ENCODE measurements at places on chromosomes 5 and 9.
A peak's percentile ranks its signal among the peaks of the same experiment; 100 is the strongest.

- DNase-seq = no peak
Observed at GRCh38 chr5:6914347-6914746, 201.1 kb downstream of the TENT4A start.

GRCh38 chr9:128863647-128864046, 18.1 kb downstream of the KYAT1 start:
- peak; percentile 63 for DNase-seq

GRCh38 chr5:108303086-108303485, 78.8 kb downstream of the FBXL17 start:
- no peak for DNase-seq

- no peak for DNase-seq
Observed at GRCh38 chr9:71741926-71742648, 26.2 kb downstream of the CEMIP2 start.

- no peak for DNase-seq
Observed at GRCh38 chr5:75617736-75618352, 6.6 kb downstream of the ANKDD1B start.

DNA sequence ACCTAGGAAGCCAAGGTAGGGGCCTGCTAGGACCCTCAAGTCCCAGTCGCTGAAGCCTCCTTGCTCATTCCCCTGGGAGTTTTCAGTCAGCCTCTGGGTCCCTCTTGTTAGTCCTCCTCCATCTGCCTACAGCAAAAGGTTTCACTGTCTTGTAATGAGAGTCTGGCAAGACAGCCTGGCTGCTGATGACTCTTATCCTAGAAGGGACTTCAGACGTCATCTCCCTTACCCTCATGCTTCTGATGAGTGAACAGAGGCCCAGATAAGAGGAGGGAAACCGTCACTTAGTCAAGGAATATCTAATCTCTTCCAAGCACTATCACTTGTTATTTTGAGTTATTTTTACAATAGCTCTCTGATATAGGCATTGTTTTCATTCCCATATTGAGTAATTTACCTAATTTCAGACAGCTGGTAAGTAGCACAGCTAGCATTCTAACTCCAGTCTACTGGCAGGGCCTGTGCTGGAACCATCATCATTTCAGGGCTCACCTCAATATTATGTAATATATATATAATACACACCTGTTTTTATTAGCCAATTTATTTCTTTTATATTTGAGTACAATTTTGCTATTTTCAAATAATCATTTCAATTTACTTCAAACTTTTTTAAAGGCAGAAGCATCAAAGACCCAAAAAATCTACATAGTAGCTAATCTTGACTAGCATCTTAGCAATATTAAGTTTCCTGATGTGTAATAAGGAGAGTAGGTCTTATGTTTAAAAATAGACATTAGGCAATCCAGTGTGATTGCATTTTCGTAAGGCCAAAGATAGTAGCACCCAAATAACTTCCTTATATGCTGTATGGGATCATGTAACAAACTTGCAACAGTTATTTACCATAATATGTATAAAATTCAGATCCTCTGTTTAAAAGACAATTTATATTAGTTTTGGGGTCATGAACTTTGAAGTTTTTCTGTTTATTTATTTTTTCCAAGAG, 7.9 kb downstream of the CMYA5 start:
- peak; percentile 62 for DNase-seq

DNA sequence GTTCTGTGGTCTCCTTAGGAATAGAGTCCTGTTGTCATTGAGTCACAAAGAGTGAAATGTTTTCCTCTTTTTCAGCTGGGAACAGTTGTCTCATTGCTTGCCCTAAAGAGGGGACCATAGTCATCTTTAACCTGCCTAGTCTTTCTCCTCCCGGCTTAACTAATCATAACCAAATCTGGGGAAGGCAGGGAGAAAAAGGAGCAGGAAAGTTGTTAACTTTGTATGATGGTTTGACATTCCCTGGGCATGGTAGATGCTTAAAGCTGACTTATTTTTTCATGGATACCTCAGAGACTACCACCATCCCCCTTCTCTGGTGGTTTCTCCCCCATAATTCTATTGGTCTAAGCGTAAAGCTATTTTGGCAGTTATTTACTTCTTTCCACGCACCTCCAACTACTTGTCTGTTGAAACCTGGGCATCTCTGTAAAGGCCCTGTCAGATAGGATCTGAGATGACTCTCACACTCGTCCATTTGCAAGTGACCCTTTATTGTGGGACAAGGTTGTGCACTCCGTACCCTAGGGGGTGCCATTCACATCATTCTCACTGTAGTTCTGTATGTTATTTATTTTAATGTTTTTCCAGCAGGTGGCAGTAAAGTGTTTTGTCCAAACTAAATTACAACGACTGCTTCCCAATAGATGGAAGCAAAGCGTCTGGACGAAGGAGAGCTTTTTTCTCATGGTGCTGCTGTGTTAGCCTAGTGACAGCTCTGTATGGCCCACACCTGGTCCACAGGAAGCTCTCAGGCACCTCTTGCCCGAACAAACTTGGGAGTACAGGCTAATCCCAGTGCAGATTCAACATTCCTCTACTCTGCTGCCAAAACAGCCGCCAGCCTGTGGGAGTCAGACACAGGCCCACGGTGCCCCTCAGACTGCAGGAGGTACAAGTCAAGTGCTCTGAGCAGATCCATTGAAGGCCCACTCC, 3.0 kb upstream of the FAM13B start:
- DNase-seq = peak; percentile 94

GRCh38 chr5:176616511-176616910, 6.6 kb upstream of the GPRIN1 start:
- DNase-seq = no peak

GRCh38 chr5:135425641-135426040, 21.5 kb downstream of the DCANP1 start:
- DNase-seq = peak; percentile 96

DNA sequence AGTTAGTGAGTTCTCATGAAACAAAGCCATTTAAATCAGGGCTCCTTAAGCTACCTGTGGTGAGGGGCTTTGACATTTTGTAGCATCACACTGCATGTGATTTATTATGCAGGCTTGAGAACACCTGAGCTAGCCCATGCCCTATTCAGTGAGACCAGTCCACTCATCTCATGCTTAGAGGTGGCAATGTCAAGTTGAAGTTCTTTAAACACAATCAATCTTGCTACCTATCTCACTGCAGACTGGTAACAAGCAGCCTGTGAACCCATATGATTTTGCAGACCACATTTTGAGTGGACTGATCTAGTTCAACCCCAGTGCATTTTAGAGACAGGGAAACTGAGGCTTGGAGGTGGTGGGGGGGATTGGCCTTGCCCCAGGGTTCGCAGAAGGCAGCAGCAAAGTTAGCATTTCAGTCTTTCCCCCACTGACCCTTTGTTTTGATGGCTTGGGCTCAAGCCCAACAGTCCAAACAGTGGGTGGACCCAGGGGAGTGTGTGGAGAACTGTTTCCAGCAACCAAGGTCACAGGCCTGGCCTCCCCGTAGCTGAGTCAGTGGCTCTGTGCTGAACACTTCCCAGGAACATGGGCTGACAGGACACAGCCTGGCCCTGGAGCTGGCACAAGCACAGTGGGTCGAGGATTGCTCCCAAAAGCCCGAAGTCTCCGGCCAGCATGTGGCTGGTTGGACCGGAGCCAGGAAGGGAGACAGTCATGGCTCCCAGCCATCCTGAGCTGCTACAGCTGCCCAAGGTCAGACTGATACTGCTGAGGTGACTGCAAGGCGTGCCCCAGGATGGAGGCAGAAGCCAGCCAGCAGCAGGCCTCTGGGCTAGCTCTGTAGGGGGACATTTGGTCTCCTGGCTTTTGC, 95.3 kb downstream of the RGS3 start:
- no peak for DNase-seq

GRCh38 chr9:76353280-76353679, 40.9 kb downstream of the RFK start:
- DNase-seq = no peak

DNA sequence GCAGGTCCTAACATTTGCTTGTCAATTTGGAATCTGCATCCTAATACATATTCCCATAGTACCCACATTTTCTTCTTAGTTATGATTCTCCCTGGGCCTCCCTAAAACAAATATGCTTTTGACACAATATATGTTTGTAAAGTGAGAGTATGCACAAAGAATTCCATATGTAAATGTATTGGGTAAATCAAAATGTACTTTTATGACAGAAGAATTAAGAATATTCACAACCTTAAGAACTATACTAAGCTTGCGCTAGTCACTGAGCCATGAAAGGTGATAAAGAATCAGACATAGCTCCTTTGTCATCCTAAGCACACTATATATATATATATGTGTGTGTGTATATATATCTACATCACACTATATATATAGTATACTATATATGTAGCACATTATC, 438.5 kb downstream of the ACTL7B start:
- DNase-seq = no peak

- no peak for DNase-seq
Observed at GRCh38 chr9:122403381-122404000, 32.7 kb downstream of the PTGS1 start.

DNA sequence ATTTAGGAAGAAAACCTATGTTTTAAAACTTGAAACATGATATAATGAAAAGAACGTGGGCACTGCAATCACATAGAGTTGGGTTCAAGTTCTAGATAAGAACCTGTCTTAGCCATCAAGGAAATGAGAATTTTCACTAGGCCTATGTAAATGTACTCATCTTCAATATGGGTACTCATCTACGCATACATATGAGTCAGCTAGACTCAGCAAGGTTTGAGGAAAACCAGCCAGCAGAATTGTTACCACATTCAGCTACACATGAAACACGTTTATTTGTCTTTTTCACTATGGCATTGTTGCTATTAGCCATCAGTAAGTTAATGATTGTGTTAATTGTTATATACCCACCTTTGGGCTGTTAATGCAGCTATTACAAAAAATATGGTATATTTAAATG, 146.3 kb downstream of the CHSY3 start:
- DNase-seq = no peak

DNA sequence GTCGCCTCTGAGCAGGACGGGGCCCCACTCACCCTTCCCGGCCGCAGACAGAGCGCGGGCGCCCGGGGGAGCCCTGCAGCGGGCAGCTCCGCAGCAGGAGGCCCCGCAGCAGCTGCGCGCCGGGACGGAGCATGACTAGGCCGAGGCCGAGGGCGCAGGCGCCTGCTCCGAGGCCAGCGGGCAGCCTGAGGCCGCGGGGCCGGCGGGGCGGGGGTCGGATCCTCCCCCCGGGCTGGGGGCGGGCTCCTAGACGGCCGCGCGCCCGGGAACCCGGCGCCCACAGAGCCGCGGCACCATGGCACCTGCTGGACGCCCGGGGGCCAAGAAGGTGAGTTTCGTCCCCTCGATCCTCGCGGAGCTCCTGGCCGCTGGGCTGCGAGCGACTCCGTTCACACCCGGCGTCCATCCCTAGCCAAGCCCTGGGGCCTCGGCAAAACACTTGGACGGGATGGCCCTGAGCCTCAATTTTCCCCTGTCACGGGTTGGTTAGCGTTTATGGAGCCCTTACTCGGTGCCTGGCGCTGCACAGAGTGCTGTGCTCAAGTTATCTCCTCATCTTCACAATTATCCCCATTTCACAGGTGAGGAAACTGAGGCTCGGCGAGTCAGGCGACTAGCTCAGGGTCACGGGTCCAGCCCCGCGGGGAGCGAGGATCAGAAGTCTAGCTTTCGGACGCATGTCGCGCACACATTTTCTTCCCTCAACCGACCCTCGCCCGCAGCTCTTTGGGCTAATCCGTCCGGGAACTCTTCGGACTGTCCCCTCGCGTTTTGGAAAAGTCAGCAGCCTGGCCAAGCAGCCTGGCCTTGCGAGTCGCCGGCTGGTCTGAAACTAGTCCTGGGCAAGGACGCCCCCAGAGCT, at the start of the genes BHMT2 and DMGDH:
Gene BHMT2, plus strand, starts transcription at position 280 of the 862 bp plus-strand sequence. Its CDS starts 16 bp downstream, at position 296.
Gene DMGDH, minus strand, starts transcription at position 187 of the 862 bp plus-strand sequence. Its CDS starts 54 bp downstream, at position 133.
- DNase-seq = no peak

DNA sequence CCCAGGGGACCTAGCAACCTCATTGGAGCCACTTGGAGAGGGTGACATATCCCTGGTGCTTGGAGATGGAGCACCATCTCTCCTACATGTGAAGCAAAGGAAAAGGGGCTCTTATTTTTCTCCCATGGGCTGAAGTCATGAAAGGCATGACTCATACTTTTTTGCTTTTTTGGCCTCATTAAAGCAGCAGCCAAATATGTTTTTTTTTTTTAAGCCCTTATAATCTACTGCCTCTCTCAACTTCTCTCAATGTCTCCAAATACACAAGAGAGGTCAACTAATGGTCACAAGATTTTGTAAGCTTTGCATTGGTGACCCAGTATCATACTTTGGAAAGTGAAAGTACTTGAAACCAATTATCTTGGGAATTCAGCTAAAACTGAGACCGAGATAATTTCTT, 1.6 kb upstream of the CFAP90 start:
- DNase-seq = no peak

DNA sequence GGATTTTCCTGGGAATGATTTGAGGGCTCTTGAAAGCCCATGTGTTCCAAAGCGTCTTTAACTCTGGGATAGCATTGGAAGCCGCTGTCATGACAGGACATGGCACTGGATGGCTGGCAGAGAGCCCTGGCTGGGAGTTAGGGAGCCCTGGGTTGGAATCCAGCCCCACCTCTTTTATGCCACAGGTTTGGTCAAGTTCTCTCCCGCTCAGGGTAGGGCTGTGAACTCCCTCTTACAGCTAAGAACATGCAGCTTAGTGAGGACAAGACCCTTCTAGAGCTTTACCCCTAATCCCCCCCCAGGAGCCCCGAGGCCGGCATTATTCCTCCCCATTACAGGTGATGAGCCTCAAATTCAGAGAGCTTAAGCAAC, 37.2 kb downstream of the OLFML2A start:
- DNase-seq = no peak

DNA sequence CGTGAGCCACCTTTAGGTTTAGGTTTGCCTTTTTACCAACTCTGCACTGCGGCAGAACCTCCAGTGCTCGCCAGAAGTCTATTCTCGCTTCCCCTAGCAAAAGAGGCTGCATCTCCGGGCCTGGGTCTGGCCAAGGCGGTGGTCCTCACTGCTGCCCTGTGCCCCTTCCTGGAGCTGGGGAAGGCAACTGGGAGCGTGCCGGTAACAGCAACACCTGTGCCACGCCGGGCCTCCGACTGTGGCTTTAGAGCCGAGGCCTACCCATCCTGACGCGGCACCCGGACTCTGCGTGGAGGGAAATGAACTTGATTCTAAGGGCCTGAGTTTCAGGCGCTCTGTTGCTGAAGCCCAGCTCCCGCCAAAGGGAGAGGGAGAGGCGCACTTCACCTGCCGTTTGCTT, 82.4 kb upstream of the SPATA31C2 start:
- DNase-seq = no peak

GRCh38 chr5:178429156-178429468, 161.1 kb downstream of the COL23A1 start:
- DNase-seq = no peak

DNA sequence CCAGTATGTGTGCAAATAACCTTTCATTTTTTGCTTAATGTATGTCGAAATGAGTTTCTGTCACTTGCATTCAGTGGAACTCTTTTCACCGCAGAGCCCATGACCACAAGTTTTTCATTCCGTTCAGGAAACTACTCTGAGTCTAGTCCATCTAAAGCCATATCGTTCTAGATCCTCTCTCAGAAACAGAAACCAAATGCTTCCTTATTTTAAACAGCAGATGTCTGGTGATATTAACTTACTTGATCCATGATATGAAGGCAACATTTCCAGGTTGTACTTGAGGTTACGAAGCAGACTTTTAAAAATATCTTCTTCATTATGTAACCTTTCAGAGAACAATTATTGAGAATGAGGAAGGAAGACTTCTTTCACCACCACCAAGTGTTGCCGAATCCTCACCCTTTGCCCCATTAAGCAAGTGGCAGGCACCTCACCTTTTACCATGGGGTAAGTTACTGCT, 72.4 kb upstream of the GNAQ start:
- peak; percentile 99 for DNase-seq
